Right renal cortex interstitium (tissue), 3 donors: ENCODE measurements at places on chromosomes 16 and 17. TPM values are rescaled to one million over a fixed set of nuclear protein-coding genes. Genes with fewer than 3 reads are reported as not detected.

Gene KRTAP3-2
- polyA plus RNA-seq, result not detected

GRCh38 chr17:79693419-79693818 lies 37.3 kb upstream of the ENPP7 start:
- DNase-seq, result no peak

DNA sequence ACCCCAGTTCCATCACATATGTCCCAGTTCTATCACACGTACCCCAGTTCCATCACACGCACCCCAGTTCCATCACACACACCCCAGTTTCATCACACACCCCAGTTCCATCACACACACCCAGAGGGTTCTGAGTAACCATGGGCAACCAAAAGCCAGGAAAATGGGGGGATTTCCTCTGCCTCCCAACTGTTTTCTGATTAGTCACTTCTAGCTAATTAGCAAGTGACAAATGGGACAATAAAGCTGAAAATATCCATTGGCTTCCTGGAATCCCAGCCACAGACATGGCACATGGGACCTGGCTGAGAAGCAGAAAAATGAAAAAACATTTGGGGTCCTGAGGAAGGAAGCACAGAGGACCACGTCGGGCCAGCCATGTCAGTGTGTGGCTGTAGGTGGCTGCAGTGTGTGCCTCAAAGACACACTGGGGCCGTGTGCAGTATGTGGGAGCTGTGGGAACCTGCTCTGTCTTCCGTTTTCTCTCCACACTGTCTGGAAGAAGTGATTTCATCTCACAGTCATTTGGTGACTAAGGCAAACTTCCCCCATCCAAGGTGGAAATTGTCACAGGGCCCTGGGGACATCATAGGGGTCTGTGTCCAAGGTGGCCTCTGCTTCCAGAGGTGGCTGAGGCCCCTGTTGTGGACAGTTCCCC lies 106.7 kb downstream of the CMIP start:
- no peak for DNase-seq

Gene TBC1D26
- polyA plus RNA-seq, result 0.64 TPM

DNA sequence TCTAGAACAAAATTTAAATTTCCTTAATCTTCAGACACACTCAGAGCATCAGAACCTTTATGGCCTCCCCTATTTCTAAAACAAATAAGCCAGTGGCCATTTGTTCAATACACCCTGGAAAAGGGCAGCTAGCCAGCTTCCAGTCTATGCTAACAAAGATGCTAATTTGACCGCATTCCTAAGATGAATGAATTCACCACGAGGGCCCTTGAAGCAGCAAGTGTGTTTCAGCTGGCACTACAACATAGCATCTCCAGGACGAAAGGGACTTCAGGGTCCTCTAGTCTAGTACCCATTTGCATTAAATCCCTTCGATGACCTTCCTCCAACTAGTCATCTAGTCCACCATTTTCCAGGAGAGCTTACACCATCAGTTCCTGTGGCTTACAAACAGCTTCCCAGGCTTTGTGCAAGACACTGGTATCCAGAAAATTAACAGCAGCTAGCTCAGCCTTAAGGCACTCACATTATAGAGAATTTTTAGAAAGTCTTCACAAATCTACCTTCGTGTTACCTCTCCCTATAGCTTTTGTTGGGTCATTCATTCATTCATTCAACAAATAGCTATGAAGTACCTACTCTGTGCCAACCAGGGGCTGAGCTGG lies 10.9 kb downstream of the KRT37 start:
- DNase-seq, result no peak

DNA sequence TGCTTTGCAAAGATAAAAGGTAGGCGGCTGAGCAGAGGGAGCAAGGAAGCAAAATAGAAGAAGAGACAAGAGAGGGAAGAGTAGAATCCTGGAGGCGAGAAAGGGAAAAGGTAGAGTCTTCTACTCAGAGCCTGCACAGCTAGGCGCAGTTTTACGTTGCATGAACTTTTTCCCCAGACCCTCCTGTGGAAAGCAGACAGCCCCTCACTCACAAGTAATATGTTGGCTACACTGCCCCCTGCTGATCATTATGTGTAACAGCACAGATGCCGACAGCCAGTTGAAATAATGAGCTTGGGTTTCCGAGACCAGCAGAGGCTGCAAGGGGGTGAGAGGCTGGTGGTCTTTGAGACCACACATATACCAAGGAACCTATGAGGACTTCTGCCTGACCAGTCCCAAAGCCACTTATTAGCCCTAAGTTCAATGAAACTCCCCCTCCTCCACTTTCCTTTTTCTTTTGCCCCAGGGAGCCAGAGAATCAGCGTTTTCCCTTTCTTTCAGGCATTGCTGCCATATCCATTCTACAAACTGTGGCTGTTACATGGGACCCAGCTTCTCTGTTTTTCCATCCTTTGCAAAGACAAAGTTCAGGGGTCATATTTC lies 22.5 kb upstream of the CMTR2 start:
- DNase-seq, result no peak

Gene KRTAP4-4
- polyA plus RNA-seq, result not detected

DNA sequence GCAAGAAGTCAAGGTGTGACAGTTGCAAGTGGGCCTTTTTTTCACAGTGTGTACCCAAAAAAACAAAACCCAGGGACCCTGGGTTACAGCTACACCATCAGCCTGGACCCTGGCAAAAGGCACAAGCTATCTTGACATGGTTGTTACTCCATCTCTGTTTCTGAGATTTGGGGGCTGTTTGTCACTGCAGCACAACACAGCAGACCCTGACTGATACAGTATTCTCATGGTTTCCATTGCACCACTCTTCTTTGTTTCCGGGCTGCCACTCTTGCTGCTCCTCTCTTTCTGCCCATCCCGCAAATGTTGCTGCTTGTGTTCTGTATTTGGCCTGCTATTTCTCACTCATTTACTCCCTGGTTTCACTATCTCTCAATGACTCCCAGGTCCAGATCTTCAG lies 55.2 kb downstream of the C16orf78 start:
- DNase-seq, result no peak

DNA sequence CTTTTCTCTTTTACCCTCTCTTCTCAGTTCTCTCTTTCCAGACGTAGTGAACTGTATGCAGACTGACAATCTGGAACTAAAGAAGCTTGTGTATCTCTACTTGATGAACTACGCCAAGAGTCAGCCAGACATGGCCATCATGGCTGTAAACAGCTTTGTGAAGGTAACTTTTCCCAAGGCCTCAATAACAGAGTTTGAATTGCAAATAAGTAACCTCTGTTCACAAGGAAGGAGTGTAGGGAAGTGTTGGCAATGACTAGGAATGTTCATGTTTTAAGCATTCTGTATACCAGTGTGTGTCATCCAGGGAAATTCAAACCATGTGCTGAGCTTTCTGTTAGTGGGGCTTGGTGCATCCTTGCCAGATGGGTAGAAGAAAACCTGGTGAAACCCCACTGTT lies 18.6 kb downstream of the AP2B1 start:
- DNase-seq, result no peak
